Spinal cord (tissue), 10 donors: ENCODE measurements at places on chromosomes 3 and 15.

DNA sequence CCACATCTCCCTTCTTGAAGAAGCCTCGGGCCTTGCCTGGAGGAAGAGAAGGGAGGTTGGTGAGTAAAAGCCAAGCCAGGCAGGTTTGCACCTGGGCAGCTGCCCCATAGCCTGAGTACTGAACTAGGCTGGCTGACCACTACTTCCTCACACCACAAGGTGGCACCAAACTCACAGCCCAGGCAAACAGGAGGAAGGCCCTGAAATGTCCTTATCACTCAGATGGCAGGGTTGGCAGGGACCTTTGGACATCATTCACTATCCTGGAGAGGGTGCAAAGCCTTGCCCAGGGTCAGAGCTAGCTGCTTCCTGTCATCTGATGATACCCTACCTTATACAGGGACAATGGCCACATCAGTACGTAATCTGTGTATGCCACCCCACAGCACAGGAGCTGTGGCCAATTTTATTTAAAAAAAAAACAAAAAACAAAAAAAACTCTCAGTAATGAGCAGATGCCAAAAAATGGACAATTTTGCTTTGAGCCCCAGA is 2.2 kb upstream of the GRAMD2A start:
- peak; percentile 90 for DNase-seq

GRCh38 chr3:28326458-28326926 is 22.0 kb upstream of the ZCWPW2 start:
- no peak for DNase-seq

GRCh38 chr3:183514021-183514420 is 41.5 kb downstream of the KLHL6 start:
- DNase-seq = no peak

- DNase-seq = peak; percentile 71
These were observed 54.6 kb downstream of the RBMS3 start for GRCh38 chr3:29335438-29335837.

DNA sequence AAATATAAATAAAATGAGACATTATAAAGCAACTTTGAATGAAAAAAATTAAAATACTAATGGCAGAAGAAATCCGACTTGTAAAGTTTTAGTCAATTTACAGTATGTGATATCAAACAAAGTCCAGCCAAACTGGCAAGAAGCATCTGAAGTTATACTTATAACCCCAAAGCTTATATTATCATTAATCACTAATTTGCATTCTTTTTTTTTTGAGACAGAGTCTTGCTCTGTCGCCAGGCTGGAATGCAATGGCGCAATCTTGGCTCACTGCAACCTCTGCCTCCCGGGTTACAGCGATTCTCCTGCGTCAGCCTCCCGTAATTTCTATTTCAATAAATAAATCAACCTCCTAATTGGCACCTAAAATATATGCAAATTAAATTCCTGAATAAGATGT is 80.1 kb downstream of the AQR start:
- DNase-seq = no peak

DNA sequence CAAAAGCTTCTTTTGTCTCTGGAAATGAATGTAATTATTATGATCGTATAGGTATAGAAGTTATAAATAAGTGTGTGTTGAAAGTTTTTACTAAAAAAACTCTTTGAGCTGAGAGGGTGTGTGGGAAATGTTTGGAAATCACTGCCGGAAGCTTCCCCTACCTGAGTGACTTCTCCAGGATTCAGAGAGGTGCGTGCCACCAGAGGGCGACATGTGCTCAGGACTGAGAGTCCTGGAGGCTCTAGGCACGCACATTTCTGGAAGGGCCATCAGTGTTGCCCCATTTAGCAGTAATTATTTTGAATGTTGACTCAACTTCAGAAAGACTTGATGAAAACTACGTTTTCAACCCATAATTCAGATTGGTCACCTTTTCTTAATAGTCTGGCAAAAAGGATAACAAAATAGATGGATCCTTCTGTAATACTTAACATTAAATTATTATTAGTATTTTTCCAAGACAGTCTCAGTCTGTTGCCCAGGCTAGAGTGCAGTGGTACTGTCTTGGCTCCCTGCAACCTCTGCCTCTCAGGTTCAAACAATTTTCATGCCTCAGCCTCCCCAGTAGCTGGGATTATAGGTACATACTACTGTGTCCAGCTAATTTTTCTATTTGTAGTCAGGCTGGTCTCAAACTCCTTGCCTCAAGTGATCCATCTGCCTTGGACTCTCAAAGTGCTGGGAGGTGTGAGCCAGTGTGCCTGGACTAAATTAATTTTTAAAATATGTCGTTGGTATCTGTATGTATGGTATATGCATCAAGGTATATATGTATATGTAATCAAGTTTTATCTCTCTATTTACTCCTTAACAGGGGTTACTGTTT is 34.5 kb downstream of the GPR171 start:
- DNase-seq = peak; percentile 73

GRCh38 chr3:71817262-71817661 is 32.3 kb upstream of the PROK2 start:
- no peak for DNase-seq

DNA sequence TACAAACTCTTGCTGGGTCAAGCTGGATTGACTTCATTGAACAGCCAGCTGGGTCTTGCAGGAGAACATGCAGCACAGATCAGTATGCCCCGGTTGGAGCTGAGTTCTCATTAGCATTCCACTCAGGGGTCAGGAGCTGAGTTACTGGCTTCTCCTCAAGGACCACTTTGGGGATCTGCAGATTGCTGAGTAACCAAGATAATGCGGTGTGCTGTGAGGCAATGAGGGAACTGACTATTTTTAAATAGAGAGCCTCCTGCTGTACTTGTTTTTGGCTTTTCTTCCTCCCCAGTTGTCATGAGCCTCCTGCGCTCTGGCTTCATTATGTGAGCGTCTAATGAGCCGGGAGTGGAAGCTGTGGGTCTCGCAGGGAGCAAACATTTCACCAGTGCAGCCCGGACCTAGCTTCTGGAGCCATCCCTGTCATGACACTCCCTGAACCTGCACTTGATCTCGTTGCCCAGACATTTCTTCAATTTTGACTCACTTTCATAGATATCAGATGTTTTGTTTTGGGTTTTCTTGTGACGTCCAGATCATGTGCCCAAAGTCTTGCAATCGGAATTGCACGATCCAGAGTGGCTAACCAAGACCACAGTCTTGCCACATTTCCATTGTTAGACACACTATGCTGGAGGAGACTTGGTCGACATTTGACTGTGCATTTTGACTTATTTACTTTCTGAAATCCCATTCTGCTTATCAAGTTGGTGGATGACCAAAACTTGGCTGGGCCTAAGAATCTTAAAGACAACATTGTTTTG is 327.2 kb downstream of the LRTM1 start:
- DNase-seq = peak; percentile 91
